Activated T-cell treated with anti-CD3 and anti-CD28 coated beads, Interleukin-2, amount 50 U/mL, for 1 hour (primary cell): ENCODE measurements at places on chromosomes 4 and X.

GRCh38 chr4:3128976-3129375, 54.5 kb downstream of the HTT start:
- no peak for DNase-seq

GRCh38 chr4:133148690-133149363, at the start of gene PCDH10:
PCDH10 (plus strand) TSS chr4:133149294; CDS start chr4:133150141, 847 bp downstream.
- DNase-seq: no peak

GRCh38 chrX:106397788-106398538, 213.8 kb upstream of the RADX start:
- DNase-seq: no peak

- no peak for DNase-seq
Measured at GRCh38 chrX:49282647-49283011, 13.0 kb downstream of the PPP1R3F start.

DNA sequence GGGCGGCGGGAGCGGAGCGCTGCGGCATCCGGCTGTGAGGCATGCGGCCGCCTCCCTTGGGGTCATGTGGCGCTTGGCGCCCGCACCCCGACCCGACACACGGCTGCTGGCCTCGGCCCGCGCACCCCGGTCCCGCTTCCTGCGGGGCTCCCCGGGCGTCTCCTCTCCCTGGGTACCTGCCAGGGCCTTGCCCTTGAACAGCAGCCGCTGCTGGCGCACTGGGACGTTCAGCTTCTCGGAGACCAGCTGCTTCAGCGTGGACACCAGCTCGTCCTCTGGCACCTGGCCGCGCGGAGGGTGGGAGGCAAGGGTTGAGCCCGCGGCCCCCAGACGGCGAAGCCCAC, 391 bp downstream of the UBL4A start:
- peak; percentile 53 for DNase-seq

DNA sequence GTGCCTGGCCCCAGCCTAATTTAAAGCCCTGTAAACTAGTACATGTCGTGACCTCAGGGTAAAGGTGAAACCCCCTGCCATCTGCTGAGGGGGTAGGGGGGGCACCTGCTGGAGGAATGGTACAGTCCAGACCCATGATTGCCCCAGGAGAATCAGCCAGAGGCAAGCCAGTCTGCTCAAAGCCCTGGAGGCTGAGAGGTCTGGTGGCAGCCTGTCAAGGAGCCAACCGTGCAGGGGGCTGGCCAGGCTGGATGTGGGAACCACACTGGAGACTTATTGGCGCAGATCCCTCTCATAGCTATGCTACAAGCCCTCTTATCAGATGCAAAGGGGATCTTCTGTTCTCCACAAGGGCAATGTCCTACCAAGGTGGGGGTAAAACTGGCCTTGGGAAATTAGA, 31.4 kb upstream of the PJA1 start:
- DNase-seq: no peak

DNA sequence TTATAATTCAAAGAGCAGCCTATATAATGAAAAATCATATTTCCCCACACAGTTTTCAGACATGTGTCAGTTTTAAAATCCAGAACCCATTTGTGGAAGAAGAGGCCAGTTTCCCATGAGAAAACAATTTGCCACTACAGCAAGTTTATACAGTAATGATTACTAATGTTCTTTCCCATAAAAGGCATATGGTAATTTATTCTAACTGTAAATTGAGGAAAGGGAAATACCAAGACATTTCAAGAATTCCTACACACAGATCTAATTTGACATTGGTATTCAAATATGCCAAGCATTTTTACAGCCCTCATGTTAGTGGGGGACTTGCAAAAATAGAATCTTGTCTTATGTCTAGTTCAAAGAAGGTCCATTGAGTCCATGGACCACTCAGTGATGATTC, 1368.6 kb downstream of the FSTL5 start:
- no peak for DNase-seq

DNA sequence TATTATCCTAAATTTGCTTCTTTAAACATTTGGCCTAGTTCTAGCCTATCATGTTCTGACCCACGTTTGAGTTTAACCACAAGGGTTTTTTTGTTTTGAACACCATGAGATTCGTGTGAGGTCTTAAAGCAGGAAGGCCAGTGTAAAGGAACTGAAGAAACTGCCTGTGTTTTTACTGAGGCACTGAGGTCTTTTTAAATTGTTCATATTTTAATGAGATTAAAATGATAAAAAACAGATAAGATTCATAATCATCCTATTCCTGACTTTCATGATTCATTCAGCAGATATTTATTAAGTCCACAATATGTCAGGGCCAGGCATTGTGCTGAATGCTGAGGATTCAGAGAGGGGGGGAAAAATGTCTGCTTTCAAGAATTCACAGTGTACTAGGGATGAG, 3.2 kb downstream of the RPS6KA3 start:
- no peak for DNase-seq

GRCh38 chrX:131975851-131976250, 47.3 kb upstream of the STK26 start:
- DNase-seq: no peak

GRCh38 chr4:67201334-67201733, 344.0 kb downstream of the CENPC start:
- no peak for DNase-seq

DNA sequence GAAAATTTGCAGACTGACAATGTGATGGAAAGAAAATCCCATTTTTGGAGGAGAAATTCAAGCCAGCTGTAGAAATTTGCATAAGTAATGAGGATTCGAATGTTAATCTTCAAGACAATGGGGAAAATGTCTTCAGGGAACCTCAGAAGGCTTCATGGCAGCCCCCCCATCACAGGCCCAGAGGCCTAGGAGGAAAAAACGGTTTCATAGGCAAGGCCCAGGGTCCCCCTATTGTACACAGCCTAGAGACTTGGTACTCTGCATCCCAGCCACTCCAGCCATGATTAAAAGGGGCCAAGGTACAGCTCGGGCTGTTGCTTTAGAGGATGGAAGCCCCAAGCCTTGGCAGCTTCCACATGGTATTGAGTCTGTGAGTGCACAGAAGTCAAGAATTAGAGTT, 303.6 kb upstream of the PCDH7 start:
- DNase-seq: no peak

DNA sequence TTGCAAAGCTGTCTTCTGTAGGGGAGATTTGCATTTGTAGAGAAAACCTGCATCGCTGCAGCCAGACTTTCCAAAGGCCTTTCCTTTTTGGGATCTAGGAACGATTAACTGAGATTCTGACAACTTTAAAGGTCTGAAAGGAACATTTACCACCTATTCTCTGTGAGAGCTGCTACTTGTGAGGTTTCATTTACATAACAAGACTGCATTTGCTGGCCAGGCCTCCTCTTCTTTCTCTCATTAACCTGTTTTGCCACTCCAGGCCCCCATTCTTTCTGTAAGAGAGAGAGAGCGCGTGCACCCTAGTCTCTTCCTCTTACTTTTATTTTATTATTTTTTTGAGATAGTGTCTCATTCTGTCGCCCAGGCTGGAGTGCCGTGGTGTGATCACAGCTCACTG, 31.6 kb downstream of the TMEM31 start:
- DNase-seq: no peak

DNA sequence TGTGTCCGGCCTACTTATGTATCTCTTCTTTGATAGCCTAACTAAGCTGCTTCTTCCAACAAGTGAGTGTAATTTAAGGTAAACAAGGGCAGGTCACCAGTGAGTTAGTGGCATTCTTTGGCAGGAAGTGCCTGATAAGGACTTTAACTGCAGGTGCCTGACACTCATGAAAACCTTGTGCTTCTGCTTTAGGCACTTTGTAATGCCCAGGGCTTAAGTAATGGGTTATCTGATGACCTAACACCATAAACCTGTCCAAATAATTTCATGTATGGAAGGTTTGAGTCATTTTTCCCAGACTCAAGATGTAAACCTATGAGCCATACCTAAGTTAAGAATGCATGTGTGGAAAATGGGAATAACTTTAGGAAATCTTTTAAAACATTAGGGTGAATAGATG, 43.0 kb downstream of the BCOR start:
- DNase-seq: no peak

- DNase-seq: no peak
Measured at GRCh38 chr4:176270669-176271068, 1.6 kb upstream of the ASB5 start.

- no peak for DNase-seq
Measured at GRCh38 chr4:8676676-8677075, 84.1 kb downstream of the CPZ start.

DNA sequence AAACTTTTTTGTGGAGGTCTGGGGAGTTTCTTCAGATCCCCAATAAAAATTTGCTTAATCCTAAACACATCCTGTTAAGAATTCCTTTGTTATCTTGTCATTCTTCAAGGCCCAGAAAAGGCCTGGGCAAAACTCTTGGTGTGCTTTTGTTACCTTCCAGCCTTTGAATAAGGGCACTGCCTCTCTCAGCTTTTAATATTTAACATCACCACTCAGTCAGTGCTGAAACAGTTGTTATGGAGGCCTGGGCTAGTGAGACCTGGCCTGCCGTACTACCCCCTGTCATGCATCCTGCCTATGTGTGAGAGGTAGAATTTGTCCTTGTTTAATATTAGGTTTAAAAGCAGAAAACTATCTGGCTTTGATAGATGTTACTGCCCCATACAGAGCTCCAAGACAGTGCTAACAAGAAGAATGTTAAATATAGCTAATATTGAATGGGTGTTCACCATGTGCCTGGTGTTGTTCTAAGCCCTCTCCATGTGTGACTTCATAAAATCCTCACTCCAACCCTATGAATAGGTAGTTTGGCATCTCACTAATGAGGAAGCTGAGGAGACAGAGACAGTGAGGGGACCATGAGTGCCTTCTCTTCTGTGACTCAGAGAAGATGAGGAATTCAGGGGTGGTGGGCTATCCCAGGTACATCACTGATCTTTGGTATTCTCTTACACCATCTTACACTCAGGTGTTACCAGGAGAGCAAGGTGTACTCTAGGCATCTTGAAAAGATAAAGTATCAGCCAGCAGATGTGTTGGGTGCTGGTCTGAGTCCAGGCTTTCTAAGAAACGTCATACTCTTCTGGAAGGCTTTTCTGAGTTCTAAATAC, 6.2 kb downstream of the PPP1R2C start:
- no peak for DNase-seq

DNA sequence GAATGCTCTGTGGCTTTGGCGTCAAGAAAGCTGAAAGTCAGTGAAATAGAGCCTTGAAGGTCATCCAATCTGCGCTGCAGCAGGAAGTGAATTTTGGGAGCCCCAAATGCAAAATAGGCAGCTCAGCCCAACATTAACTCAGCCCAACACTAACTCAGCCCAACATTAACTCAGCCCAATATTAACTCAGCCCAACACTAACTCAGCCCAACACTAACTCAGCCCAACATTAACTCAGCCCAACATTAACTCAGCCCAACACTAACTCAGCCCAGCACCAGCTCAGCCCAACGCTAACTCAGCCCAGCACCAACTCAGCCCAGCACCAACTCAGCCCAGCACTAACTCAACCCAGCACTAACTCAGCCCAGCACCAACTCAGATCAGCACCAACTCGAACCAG, 71.5 kb downstream of the SORBS2 start:
- DNase-seq: no peak

GRCh38 chrX:56232221-56233082, at the start of gene KLF8:
KLF8 (plus strand) TSS chrX:56232356; CDS start chrX:56233335, 979 bp downstream.
- DNase-seq: peak; percentile 29

DNA sequence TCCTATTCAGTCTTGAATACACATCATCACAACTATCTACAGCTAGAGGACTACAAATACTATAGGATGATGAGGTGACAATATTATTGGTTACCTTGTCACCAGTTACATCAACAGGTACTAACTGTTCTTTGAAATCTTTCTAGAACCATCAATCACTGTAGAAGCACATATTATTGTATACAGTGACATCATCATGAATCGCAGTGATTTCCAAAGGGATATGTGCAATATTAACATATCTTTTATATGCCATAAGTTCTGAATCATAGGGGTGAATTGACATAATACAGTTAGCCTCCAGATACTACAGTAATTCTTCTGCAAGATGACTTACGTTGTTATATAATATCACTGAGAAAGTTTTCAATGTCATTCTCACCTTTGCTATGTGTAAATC, 105.2 kb upstream of the HPGD start:
- no peak for DNase-seq

DNA sequence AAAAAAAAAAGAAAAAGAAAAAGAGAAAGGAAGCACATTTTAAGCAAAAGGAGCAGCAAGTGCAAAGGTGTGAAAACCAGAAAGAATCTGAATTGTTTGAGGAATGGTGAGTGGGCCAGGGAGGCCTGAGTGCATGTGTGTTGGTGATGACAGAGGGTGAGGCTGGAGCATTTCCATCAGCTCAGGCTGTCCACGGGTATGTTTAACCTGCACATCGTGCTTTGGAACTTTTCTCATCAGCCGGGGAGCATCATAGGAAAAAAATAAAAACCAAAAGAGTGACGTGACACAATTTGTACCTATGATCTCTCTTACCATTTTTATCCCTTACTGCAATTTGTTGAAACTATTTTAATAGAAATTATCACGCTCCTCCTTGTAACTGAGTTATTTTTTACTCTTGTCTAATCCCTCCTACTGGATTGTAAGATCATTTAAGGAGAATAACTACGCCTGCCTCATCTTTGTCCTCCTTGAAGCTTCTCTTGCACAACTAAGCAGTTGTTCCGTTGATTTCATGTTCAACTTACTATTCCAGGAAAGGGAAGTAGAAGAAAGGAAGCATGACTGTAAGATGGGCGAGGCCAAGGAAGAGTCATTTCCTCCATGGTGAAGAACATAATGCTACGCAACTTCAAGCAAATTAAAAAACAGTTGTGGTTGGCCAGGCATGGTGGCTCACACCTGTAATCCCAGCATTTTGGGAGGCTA, 7.0 kb downstream of the PALLD start:
- DNase-seq: no peak

DNA sequence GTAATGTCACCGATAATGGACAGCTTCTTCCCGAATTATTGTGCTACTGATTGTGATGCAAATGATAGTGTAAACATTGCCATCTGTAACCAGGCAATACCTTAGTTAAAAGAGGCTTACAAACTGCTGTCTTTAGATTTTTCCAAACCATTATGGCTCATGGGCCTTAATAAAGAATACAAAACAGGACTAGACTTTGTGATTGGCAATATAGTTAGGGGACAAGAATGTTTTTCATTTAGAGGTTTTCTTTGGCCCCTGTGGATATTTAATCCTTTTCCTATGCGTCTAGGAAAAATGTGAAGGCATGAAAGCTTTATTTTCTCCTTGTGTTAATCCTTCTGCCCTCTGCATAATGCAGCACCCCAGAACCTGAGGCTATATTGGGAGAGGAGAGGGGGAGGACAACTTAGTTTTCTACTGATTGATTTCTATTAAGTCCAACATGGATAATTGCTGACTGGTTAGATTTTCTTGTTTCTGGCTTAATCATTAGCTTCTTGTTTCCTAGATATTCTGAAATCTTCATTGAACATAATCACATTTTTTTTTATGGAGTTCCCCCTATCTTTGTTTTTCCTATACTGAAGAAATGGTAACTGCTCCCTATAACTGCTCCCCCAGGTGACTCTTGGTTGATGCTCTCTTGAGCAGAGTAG, 1.9 kb downstream of the PRPS1 start:
- no peak for DNase-seq

DNA sequence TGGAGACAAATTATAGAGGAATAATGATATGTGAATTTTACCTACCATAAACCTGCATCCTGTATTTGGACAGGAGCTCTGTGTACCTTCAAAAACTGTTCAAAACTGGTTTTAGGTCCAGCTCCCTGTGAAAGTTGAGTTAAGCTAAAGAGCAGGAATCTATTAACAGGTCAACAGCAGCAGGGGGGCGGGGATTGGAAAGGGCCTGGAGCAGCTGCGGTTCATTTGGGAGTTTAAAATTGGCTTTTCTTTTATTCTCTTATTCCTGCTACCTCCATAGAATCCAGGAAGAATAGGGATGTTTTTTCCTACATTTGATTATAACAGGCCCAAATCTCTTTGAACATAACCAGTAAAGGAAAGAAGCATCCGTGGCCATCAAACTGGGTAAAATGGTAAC, 23.8 kb downstream of the SHROOM3 start:
- DNase-seq: no peak
